ENCODE measurements at places on chromosomes 1 and 21.

DNA sequence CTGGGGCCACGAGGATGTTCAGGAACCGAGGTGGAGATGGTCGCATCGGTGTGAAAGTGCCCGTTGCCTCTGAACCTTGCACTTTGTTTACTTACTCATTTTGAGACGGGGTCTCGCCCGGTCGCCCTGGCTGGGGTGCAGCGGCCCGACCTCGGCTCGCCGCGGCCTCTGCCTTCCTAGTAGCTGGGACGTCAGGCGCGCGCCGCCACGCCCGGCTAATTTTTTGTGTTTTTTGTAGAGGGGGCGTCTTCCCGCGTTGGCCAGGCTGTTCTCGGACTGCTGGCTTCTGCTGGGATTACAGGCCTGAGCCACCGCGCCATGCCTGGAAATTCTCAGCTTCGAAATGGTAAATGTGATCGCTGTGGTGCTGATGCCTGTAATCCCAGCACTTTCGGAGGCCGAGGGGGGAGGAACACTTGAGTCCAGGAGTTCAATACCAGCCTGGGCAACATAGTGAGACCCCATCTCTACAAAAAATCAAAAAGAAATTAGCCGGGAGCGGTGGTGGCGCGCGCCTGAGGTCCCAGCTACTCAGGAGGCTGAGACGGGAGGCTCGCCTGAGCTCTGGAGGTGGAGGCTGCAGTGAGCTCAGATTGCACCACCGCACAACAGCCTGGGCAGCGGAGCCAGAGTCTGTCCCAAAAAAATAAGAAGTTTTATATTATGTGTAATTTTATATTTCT lies 684 bp upstream of the MRPL20 start:
- DNase-seq, result no peak

DNA sequence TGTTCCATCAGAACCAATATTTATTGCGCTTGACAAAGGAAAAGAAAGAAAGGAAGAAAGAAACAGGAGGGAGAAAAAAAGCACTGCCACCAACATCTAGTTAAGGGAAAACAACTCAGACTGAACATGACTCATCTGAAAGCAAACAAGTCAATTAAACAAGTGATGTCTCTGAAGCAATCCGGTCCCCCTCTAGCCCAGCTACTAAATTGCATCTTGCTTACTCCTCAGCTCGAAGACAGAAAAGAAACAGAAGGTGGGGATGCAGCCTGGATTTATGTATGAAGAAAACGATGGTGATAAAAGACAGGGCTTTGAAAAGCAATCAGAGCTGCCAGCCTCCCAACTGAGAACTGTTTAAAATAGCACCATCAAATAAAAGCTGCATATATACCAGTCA lies 188.2 kb downstream of the OMA1 start:
- no peak for DNase-seq

DNA sequence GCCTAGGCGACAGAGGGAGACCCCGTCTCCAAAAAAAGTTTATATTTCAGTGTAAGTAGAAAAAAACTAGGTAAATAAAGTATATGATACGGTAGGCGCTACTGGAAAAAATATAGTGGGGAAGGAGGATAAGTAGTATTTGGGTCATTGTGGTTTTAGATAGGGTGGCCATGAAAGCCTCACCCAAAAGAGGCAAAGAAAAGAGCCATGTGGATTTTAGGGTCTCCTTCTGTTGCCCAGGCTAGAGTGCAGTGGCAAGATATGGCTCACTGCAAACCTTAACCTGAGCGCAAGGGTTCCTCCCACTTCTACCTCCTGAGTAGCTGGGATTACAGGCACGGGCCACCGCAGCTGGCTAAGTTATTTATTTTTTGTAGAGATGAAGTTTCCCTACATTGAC lies 17.1 kb downstream of the LEPR start:
- no peak for DNase-seq

GRCh38 chr1:58155418-58156123 lies 391.0 kb downstream of the OMA1 start:
- no peak for DNase-seq

DNA sequence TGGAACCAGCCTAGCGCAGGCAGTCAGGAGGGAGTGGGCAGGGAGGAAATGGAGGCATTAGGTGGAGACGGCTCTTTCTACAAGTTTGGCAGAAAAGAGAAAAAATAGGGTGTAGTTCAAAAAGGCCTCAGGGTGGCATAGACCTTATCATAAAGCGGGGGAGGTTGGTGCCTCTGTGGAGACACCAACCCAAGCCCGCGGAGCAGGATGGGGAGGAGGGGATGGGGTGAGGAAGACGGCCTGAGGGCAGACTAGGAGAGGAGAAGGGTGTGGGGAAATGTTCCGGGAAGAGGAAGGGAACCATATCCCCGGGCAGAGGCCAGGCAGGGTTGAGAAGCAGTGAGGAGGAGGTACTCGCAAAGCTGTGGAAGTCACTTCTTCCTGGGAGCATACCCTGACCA lies 17.4 kb upstream of the SHE start:
- no peak for DNase-seq

- no peak for DNase-seq
Measured at GRCh38 chr1:19042675-19043578, 86.5 kb upstream of the IFFO2 start.

- DNase-seq, result no peak
Measured at GRCh38 chr1:67743072-67743725, 58.2 kb downstream of the GADD45A start.

DNA sequence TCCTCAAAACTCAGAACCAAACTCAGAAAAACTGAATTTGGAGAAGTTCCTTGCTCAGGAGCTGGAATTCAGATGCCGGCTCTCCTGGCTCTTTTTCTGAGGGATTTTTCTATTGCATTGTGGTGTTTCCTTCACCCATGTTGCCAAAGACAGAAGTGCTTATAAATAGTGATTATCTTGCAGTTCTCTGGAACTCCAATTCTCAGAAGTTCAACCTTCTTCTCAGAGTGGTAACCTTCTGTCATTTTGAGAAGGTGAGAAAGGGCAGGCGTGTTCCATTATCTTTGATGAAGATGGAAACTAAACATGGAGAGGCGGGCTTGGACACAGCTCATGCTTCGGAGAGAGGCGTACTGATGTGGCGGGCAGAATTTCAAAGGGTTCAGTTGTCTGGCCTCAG lies 12.4 kb upstream of the ETV3 start:
- DNase-seq, result no peak

DNA sequence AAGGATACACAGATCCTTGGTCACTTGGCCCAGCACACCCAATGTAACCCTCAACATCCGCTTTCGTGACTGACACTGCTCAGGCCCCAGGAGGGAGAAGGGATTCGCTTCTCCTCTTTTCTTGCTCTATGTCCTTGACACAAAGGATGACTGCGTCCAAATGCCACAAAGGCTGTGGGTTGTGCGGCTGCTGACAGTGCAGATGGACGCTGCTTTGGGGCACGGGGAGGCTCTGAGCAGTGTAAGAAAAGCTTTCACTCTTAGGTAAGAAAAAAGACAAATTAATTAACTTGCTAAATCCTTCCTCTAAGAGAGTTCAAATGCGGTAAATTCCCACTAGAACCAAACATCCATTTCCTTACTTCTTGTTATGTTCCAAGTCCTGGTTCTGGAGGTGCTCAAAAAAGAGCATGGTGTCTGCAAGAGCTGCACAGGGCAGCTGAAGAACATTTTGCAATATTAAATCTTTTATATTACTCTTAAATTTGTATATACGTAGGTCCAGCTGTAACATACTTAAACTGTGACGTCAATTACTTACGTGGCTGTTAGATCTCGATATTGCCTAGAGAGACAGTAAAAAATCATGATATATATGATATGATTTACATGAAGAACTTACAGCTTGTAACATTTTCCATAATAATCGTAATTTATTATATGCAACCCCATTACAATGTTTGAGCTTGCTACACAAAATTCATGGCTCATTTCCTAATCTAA lies 19.4 kb upstream of the EPHB2 start:
- DNase-seq, result no peak

- no peak for DNase-seq
Measured at GRCh38 chr1:114720492-114720891, 3.9 kb upstream of the NRAS start.

GRCh38 chr1:166145499-166145898 lies 21.3 kb downstream of the FAM78B start:
- no peak for DNase-seq

DNA sequence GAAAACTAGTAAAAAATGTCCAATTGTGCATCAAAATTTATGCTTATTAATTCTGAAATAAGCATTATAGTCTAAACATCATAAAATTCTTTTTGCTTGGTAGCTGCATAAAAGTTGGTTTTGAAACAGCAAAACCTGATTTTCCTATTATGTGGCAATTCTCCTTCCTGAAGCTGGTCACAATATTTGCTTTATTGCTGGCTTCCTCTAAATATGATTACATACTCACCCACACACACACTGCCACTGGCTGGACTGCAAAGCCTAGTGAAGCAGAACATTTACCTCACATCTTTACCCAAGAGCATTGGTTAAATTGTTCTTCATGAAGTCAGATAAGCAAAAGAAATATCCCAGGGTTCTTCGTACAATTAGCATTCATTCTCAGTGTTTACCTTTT lies 103.0 kb downstream of the NR5A2 start:
- DNase-seq, result no peak

DNA sequence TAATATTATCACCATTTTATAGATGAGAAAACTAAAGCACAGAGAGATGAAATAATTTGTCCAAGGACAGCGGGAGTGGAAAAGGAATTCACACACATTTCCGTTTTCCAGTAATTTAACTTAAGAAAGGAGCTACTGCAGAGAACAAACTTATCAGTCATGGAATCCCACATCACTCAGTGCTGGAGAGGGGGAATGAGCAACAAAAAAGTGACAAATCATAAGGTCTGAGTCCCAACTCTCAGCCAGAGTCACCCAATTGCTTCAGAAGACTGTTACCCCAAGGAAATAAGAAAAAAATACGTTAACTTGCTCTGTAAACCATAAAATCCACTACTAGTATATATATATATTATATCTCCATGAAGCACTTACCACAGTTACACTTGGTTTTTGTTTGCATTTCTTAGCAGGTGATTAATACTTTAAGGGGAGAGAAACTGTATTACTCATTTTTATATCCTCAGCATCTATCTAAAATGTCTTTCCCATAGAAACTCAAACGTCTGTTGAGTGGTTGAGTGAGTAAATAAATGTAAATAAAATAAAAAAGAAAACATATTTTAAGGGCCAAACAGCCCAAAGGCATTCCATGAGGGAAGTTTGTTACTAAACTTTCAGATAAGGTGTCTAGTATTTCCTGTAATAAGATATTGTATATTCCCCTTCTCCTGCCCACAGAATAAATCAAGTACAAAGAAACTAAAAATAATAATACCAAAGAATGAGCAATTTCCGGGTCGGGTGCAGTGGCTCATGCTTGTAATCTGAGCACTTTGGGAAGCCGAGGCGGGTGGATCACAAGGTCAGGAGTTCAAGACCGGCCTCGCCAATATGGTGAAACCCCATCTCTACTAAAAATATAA lies 76.8 kb downstream of the SLC45A1 start:
- DNase-seq, result no peak

DNA sequence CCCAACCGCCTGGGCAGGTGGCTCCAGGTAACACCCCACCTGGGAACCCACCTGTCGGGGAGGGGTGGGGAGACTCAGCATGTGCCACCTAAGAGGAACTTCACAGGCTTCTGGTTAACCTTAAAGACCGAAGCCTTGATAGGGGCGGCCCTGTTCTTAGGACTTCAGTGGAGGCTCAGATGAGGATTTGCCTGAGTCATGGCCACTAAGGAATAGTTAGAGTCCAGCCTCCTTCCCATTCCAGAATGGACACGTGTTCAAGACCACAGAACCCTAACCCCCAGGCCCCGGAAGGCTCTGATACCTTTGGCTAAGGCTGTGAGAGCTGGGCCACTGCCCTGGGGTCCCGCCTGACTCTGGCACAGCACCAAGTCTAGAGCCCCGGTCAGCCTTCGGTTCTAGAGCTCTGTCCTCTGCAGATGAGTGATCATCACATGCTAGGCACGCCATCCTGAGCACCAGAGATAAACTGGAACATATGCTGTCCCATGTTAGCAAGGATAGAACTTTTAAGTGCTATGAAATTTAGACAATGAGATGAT lies 20.3 kb downstream of the PADI6 start:
- no peak for DNase-seq

GRCh38 chr1:96966536-96967138 lies 245.1 kb downstream of the PTBP2 start:
- peak; percentile 54 for DNase-seq

- no peak for DNase-seq
Measured at GRCh38 chr1:104929280-104929679, 1179.6 kb downstream of the AMY1C start.

GRCh38 chr21:42165901-42166300 lies 53.0 kb upstream of the ABCG1 start:
- no peak for DNase-seq

DNA sequence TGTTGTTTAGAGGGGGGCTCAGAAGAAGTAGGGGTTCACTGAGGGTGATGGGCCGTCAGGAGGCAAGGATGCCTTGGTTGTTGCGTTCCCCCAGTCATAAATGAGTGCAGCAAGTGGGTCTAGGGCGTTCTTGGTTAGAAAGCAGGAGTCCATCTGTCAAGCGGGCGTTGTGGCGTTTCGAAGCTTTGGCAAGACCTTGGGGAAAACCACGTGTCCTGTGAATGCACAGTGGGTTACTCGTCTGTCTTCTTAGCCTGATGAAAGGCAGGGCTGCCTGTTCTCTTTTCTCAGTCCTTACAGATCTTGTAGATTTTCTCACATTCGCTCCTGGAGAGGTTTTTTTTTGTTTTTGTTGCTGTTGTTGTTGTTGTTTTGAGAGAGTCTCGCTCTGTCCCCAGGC lies 6.3 kb upstream of the ZNF496 start:
- no peak for DNase-seq

GRCh38 chr1:200512191-200512590 lies 102.4 kb upstream of the ZNF281 start:
- no peak for DNase-seq

GRCh38 chr1:67953301-67953700 lies 97.1 kb downstream of the DIRAS3 start:
- no peak for DNase-seq

DNA sequence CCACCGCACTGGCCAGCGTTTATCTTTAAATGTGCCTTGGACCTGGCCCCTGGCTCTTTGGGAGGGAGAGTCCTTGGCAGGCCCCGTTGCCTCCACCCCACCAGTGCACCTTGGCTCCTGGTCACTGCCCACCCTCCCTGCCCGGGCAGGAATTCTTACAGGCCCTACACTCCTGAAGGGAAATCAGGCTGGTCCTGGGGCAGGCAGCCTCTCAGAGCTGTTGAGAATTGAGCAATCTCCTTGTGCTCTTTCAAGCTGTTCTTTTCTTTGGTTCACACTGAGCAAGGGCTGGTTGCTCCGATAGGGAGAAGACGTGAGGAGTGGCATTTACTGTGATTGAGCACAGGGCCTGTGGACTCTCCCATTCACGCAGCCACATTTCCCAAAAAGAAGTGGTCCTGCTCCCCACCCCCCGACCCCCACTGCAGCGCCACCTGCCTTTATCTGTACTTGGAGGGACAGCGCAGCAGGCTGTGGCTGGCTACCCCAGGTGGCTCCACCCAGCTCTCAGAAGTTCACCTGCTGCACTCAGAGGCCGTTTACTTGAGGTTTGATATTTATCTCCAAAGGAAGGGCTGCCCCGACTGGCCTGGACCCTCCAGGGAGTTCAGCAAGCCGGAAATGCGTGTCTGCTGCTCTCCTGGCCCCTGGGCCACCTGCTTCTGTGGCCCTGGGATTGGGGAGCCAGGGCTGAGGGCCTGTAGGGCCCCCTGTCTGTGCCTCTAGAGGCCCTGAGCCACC lies 47.8 kb downstream of the SKI start:
- DNase-seq, result no peak

- DNase-seq, result no peak
Measured at GRCh38 chr1:183129921-183130690, 56.0 kb upstream of the LAMC2 start.
